ENCODE measurements at places on chromosomes 5 and 9.
A peak's percentile ranks its signal among the peaks of the same experiment; 100 is the strongest.

DNA sequence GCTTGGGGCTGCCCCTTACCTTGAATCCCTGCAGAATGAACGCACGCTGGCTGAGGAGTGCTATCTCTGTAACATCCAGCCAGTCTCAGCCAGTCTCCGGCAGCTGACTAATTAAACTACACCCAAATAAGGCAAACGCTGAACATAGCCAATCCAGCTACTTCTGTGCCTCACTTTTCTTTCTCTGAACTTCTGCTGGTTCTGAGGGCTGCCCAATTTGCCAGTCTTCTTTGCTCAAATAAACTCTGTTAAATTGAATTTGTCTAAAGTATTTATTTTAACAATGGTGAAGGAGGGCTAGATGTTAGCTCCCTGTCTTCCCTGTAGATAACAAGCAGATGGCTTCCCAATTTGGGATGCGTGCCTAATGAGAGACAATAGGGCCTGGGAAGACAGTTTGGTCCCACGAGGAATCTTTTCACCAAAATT, 154.0 kb upstream of the NFIL3 start:
- no peak for DNase-seq

DNA sequence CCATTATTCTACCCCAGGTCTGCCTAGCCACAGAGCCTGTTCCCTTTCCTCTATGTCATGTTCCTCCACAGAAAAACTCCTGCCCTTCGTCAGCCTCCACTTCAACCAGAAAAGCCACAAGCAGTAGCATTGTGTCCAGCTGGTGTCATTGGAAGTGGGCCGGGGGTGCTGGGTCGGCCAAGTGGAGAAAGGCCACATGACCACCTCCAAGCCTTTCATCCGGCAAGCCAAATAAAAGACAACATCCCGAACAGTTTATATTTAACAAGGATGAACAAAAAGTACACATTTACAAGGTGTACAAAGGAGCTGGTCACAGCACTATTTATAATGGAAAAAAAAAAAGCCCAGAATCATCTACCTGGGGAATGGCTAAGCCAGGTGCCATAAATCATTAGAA, 16.1 kb upstream of the SPOCK1 start:
- no peak for DNase-seq

DNA sequence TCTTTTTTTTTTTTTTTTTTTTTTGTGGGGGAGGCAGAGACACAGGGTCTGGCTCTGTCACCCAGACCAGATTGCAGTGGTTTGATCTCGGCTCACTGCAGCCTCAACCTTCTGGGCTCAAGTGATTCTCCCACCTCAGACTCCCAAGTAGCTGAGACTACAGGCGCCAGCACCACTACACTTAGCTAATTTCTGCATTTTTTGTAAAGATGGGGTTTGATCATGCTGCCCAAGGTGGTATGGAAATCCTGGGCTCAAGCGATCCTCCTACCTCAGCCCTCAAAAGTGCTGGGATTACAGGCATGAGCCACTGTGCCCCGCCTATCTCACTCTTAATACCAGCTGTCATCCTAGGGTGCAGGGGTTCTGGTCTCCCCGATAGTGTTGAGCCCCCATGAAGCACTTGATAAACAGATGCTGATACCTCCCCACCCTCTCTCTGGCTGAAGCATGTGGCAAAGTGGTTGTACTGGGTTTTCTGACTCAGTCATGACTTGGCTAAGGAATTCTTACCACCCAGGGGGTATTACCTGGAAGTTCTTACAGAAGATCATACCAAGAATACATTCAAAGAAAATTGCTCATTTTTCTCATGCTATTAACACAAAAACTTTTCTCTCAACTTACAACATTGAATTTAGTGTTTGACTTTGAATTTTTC, 110.2 kb upstream of the DAPK1 start:
- DNase-seq = no peak

- DNase-seq = no peak
Observed at GRCh38 chr9:119802621-119803020, 433.4 kb upstream of the BRINP1 start.

DNA sequence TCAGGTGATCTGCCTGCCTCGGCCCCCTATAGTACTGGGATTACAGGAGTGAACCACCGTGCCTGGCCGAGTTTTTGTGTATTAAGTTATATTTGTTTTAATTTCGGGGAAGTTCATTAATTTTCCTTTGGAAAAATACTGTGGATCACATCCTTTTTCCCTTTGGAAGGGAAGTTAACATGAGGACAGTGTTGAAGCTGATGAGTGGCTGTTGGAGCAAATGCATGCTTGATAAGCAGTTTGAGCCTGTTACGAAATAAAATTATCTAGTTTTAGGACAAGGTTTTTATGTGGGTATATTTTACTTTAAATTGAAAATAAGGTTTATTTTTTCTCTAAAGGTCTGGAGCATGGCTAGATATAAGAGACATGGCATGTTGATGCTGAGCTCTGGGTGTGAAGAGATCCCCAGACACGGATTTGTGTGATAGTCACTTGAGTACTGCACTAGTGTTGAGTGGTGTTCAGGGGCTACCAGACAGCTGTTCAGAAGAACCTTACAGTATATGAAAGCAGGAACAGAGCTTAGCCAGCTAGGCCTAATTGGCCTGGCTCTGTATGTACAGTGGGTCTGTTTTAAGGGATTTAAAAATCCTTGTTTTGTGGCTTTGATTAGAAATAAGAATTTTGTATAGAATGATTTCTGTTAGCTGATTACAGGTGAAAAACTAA, 17.4 kb downstream of the LMNB1 start:
- no peak for DNase-seq

DNA sequence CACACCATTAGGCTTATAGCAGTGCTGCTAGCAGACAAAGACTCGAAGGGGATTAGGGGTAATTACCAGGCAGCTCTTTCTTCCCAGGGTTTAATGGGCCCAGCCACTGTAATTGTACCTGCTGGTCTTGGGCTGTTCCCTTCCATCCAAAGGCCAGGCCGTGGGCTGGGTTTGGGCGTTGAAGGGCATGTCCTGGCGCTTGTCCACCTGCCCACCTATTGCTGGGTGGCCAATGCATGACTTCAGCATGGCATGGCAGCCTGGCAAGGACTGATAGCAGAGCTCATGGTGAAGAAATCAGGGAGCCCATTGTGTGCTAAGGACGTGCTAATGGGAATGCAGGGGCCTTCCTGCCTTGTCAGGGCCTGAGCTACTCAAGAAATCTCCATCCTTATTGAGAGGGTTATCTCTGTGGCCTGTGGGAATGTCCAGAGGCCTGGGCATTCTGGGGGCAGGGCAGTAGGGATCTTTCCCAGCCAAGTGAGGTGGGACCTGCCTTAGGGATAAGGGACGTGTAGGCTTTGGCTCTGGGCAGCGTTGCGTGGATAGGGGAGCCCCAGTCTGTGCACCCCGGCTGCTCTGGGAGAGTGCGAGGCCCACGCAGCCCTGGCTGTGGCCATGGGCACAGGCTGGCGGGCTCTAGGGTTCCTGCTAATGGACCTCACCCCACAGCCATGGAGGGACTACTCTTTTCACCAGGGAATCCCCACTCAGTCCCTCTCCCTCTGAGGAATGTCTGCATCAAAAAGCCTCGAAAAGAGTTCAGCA, 116.1 kb upstream of the PITX1 start:
- DNase-seq = no peak

GRCh38 chr9:91086657-91087461, 274.9 kb downstream of the AUH start:
- no peak for DNase-seq

GRCh38 chr9:104092875-104093600, 1.1 kb upstream of the SMC2 start:
- DNase-seq = peak; percentile 14

- DNase-seq = no peak
Observed at GRCh38 chr5:168908207-168908606, 329.0 kb upstream of the PANK3 start.

GRCh38 chr5:51890435-51891116, 507.3 kb downstream of the ISL1 start:
- DNase-seq = no peak

DNA sequence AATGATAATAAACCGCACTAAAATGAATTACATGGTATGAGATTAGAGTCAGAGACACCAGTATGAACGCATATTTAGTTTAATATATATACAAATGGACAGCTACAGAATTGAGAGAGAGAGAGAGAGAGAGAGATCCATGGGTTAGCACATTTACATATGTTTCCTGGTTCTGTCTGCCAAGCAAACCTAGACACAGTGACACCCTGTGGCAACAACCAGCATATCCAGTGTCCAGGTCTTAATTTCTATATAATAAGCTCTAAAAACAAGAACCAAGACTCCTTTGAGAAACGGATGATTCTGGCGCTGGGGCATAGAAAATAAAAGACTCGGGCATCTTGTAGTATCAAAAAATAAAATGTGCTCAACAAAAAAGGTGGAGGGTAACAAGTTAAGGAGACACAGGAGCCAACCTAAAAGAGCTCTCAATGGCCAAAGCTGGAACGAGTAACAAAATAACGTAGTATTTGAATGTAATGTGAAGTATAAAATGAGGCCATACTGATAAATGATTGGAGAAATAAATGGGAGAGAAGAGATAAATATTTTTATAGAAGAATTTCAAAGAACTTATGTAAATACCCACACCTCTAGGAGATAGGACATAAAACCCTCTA, 84.5 kb downstream of the RFX3 start:
- peak; percentile 11 for DNase-seq

DNA sequence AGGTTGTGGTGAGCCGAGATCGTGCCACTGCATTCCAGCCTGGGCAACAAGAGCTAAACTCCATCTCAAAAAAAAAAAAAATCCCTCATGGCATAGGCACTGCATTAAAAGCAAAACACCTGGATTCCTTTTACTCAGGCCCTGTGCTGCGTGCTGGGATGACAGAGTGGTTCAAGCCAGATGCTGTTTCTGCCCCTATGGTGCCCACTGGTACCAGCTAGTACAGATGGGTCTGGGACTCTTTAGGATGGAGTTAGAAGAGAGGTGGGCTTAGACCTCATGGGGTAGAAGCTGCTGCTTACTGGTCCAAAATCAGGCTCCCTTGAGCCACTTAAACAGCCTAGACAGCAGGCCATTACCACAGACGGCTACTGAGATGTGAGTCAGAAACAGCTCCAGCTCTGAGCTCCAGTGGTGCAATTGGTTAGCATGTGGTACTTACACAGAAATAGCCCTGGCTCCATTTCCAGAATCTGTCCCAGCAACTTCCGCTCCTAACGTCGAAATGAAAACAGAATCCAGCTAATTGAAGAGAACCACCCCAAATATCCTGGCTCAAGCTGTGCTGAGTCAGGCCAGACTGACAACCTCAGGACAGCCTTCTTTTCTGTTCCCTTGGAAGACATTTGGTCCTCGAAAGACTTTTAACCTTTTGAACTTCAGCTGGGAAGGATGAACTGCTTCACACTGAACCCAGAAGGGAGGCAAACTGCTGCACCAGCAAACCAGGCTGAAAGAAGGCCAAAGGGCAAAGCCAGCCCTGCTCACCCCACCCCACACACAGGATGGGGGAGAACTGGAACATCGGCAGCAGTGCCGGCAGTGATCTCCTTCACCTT, 15.5 kb downstream of the C5orf15 start:
- DNase-seq = no peak

DNA sequence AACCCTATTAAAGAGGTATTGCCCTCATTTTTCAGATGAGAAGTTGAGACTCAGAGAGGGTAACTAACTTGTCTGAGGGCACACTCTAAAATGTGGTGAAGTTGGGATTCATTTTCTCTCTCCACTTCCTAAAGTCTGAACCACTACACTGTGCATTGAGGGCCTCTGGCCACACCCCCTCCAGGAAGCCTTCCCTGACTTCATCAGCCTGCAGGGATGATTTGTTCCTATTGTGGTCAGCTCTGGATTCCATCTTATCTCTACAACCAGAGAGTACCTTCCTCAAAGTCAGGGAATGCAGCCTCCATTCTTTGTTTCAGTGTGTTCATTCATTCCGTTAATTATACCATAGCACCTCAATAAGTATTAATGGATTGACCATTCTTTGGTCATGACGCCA, 356.0 kb upstream of the PANK3 start:
- DNase-seq = no peak

- DNase-seq = no peak
Observed at GRCh38 chr9:108400297-108400696, 455.5 kb downstream of the ACTL7B start.

- peak; percentile 83 for DNase-seq
Observed at GRCh38 chr9:127187231-127187956, 65.0 kb upstream of the ANGPTL2 start.

GRCh38 chr9:75238311-75238976, 150.1 kb downstream of the OSTF1 start:
- DNase-seq = peak; percentile 13

- DNase-seq = no peak
Observed at GRCh38 chr5:139100825-139101224, 97.3 kb downstream of the SIL1 start.

GRCh38 chr5:30960036-30960435, 233.4 kb upstream of the CDH6 start:
- no peak for DNase-seq

Measured in hindlimb muscle (tissue), 1 donor.